ENCODE measurements at places on chromosomes 5 and 9.

DNA sequence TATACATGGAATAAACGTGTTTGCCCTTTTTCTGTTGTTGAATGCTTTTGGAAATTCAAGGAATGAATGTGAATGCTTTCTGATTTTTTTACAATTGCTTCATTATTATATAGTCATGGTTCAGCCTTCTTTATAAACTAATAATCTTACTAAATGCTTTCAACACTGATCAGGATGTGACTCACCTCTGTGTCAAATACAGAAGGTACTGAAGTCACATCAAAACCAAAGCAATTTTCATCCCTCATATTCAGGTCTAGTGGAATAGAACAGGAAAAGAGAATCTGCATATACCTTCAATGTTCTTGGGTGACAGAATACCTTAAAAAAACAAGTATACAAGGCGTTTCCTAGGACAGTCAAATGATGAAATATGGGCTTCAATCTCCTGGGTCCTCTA lies 170.7 kb downstream of the PDE4D start:
- DNase-seq = no peak

DNA sequence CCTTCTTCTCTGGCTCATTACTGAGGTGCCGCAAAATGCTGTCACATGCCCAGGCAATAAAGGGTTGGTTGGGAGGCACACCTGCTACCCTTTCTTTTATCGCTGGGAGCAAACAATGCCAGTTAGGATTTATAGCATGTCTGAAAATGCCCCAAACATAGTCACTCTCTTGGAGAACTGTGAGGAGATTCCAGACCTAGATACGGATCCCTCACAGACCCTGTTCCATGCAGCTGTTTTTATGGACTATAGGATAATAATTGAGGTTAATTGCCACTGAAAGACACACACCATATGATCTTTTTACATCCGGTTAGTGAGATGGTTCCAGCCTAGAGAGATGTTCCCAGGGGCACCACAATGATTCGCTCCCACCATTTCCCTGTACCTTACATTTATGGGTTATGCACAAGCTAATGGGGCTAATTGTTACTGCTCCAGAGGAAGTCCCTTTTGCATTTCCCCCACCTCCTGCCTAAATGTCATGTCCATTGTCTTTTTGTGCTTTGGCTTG lies 318.1 kb downstream of the PIK3R1 start:
- DNase-seq = no peak

- no peak for DNase-seq
Measured at GRCh38 chr5:136062366-136063274, 33.8 kb downstream of the TGFBI start.

- no peak for DNase-seq
Measured at GRCh38 chr5:179164331-179165311, 104.4 kb downstream of the ZNF354C start.

- no peak for DNase-seq
Measured at GRCh38 chr5:61784341-61784740, 452.3 kb downstream of the ZSWIM6 start.

- DNase-seq = no peak
Measured at GRCh38 chr9:115456515-115456914, 338.6 kb upstream of the TNC start.

- no peak for DNase-seq
Measured at GRCh38 chr9:37370282-37370681, 52.2 kb upstream of the GRHPR start.

DNA sequence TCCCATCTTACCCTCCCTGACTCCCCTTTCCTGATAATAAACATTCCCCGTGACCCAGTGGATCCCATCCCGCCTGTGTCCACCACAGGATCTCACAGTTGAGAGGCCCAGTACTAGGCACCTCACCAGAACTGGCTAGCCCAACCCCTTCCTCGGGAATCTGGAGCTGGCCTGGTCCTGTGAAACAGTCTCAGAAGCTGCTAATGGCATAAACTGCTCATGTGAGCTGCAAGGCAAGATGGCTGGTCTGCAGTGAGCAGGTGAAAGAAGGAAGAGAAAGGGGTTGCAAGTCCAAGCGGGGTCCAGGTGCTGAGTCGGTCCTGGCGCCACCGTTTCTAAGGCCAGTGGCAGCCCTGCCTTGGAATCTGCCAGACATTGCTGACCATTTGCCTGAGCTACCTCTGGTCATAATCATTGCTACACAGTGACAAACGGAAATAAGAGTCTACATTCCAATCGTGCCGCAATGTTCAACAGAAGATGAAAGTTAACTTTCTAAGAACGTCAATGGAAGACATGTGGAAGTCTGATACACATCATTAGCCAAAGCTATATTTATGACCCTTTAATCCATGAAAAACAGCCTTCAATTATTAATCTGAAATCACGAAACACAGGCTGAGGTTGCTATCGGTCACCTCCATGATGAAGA lies 33.7 kb downstream of the DNAH5 start:
- DNase-seq = no peak

GRCh38 chr9:105690742-105691141 lies 3.6 kb upstream of the TMEM38B start:
- DNase-seq = no peak

DNA sequence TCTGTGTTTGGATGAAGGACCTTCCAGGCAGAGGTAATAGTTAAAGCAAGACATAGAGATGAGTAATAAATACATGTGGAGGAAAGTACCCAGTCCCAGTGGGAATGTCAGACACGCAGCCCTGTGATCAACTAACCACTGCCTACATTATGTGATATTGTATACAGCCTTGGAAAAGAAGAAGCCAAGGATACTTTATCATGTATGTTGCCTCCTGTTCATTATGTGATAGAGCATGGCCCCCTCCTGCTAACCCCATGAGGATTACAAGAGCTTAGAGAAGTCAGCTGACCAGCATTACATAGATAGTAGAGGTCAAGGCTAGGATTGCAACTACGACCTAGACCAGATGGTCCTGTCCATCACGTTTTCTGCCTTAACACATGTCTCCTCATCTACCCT lies 497.0 kb upstream of the TNC start:
- DNase-seq = no peak

- DNase-seq = no peak
Measured at GRCh38 chr5:76401801-76402250, 1.3 kb upstream of the IQGAP2 start.

GRCh38 chr5:11509793-11510192 lies 394.5 kb downstream of the CTNND2 start:
- no peak for DNase-seq

- DNase-seq = no peak
Measured at GRCh38 chr5:80206282-80206681, 49.6 kb downstream of the SERINC5 start.

DNA sequence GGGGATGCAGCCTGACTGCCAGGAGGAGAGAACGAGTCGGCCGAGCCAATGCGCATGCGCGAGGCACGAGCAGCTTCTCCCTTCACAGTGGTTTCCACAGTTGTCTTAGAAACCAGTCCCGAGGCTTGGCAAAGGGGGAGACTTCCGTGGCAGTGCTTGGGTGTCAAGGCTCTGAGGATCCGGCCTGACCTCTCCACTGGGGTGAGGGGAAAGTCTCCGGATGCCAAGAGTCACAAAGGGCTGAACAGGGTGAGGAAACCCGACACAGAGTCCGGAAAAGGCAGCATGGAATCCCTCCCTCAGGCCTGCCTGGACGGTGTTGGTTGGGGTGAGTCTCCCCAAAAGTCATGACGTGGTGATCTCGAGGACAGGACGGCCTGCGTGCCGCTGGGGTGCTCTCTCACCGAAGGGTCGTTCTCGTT lies 475.5 kb downstream of the SPATA31A7 start:
- no peak for DNase-seq

- no peak for DNase-seq
Measured at GRCh38 chr9:84939774-84940173, 270.2 kb downstream of the NTRK2 start.

DNA sequence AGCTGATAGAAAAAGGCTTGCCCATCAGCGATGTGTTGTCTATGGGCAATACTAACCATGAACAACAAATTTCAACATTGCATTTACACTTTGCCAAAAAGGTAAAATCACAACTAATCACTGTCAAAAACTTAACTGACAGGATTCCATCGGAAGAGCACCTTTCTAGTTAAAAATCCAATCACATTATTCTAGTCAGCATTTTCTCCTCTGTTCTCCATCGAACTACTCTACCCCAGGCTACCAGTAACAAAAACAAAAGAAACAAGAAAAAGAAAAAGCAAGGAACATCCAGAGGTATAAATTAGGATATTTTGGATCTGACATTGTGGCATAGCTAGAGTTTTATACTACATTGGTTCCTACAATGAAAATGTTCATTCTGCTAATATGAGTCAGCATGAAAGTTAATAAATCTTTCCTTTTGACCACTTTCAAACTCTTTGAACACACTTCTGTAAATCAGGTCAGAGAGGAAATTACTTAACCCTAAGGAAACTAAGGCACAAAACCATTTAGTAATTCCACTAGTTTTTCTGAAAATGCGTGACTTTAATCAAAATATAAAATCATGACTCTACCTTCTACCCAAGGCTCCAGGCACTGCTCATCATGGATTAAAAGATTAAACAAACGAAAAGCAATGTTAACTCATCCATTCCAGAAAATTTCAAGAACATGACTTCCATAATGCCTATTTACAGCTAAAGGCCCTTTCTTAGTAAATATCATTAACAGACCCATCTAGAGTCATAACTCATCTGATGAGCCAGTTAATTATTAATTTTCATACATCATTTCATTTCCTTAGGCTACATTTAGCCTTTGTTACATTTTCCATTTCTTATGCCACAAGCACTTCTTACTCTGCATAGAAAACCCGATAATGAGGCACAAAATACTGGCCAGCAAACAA lies 10.2 kb downstream of the GLIS3 start:
- no peak for DNase-seq

GRCh38 chr5:43422143-43422542 lies 10.0 kb upstream of the CCL28 start:
- no peak for DNase-seq

DNA sequence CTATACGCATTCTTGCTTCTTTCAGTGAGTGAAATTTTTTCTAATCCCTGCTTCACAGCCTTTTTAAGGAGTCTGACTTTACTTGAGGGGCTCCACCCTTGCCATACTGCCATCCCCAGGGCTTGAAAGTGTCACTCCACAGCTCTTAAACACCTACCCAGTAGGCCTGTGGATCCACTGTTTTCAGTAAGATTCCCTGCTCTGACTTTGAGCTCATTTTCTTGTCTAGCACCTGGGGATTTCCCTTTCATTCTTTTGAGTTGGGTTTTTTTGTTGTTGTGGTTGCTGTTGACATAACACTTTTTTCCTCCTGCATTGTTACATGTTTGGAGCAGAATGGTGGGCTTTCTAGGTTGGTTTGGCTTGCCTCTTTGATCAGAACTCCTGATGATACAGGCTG lies 23.6 kb downstream of the SREK1IP1 start:
- DNase-seq = no peak

DNA sequence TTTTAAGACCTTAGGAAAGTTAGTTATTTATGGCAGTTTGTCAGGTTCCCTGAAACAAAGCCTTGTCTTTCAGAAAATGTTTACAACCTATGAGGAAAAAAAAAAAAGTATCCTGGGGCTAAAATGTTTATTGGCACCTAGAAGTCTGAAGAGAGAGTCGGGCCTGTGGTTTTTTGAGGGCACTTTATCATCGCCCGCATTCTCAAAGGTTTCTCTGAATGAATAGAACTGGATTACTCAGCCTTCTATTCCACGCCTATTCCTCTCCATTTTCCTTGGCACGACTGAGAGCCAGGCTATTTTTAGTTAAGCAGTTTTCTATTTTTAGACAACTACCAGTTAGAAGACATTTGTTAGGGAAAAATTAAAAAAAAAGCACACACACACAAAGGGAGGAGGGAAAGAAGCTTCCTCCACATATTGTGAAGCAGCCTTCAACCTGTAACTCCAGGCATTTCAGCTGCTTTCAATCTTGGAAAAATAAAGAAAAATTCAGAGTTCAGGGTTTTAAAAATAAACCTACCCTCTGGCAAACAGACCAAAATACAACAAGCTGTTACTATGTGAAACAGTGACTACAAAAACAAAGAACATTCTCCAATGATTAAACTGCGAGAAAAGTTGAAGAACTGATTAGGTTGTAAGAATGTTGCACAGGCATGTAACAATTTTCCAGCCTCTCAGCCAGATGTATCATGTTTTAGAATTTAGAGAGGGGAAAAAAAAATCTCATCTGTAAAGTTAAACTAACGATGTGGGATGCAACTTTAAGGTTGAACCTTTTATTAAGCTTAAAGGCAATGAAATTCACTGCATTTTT lies 97.0 kb downstream of the MEF2C start:
- no peak for DNase-seq

DNA sequence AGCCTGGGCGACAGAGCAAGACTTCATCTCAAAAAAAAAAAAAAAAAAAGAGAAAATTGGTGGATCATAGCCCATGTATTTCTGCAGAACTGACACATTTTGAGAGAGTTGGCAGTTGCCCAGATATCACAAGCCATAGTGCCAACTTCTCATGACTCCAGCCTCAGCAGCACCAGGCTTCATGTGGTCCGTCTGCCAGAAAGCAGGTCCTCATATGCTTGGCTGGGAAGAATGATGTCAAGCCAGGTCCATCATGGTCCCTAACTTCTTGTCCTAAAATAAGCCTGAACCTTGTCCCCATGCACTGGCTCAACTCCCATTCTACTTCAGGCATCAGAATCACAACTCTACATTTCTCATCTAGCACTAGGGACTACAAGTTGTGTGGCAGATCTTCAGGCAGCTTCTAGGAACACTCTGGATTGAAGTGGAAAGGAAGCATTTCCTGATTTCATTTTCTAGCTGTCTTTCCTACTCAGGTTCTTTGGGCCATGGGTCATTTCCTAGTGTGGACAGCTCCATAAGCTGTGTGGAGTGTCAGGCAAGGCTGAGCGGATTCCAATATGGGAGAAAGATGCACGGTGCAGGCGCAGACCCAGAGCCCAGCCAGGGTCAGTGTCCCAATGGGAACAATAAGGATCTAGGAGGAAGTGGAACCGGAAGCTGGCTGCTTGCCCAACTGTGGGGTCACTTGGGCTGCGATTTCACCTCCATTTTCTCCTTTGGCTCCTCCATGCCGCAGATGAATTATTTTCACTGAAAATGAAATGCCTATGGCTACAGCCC lies 90.1 kb downstream of the LMNB1 start:
- no peak for DNase-seq

GRCh38 chr9:22169727-22170503 lies 160.8 kb upstream of the CDKN2B start:
- no peak for DNase-seq

GRCh38 chr9:108142504-108143201 lies 653.1 kb upstream of the KLF4 start:
- DNase-seq = no peak

Measured in cortex of kidney (tissue), 1 donor.